Lung microvascular endothelial cell (primary cell): ENCODE measurements at places on chromosomes 12 and 14.

DNA sequence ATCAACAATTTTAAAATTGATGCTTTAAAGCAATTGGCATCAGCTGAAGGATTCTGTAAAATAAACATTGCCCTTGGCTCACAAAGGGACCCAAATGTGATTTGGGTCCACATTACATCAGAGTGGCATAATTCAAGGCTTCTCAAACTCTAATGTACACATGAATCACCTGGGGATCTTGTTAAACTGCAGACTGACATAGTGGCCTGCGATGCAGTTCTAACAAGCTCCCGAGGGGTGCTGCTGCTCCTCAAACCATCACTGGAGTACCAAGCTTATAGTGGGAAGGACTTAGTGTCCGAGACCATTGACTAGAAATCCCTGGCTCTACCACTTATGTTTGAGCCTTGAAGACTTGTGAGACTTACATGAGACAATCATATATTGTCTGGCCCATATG is 31.8 kb upstream of the DNM1L start:
- DNase-seq = no peak

DNA sequence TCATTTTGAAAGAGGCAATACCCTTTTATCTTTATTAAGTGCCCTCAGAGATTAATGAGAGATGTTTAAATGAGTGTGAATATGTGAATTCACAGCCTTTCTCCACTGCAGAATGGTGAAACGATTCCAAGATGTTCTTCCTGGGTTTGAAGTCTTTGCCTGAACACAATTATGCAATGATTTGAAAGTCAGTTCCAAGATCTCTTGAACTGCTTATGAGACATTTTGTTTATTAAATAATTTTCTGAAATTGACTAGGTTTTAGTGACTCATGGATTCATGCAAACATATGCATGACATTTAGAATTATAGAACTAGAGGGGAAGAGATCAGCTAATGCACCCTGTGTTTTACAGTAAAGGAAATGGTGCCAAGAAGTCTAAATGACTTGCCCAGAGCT is 118.1 kb upstream of the SLC38A2 start:
- no peak for DNase-seq

GRCh38 chr14:22977684-22978486 is 4.5 kb downstream of the AJUBA start:
- DNase-seq = peak; percentile 46

- DNase-seq = no peak
Observed at GRCh38 chr12:132386926-132387497, 57.6 kb upstream of the GALNT9 start.

- no peak for DNase-seq
Observed at GRCh38 chr14:55361190-55361589, 50.4 kb downstream of the ATG14 start.

- DNase-seq = no peak
Observed at GRCh38 chr14:75675265-75675960, 14.4 kb downstream of the TTLL5 start.

DNA sequence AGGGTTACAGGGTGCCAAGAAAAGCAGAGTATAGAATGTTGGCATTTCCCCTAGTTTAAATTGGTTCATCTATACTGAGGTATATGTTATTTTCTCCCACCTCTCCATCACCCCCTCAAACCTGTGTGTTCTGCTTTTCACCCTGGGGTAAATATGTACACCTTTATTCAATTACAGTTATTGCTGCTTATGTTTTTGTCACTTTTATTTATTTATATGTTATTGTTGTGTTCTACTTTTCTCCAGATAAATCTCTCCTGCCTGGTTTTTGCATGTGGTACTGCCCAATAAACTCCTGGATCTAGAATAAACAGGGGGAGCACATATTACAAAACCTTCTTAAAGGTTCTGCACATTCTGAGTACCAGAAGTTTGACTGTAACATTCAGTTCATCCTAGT is 122.1 kb upstream of the NPAS3 start:
- no peak for DNase-seq

GRCh38 chr14:51294951-51295525 is 55.0 kb downstream of the TMX1 start:
- DNase-seq = peak; percentile 60

GRCh38 chr12:123891011-123891410 is 81.6 kb downstream of the CCDC92 start:
- DNase-seq = no peak

DNA sequence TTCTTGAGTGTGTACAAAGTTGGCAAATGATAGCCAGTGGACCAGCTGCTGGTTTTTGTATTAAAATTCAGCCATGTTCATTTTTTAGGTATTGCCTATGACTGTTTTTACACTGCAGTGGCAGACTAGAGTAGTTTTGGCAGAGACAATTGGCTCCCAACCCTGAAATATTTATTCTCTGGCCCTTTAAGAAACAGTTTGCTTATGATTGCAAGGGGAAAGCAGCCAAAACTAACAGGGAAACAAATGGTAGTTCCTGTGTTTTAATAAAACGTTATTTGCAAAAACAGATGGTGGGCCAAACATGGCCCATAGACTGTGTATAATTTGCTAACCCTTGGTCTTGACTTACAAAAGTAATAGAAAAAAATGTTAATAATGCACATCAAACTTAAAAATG is 110.2 kb downstream of the ALX1 start:
- DNase-seq = peak; percentile 70

- DNase-seq = no peak
Observed at GRCh38 chr14:77763978-77764377, 3.0 kb upstream of the SNW1 start.

GRCh38 chr12:44716711-44717110 is 159.4 kb downstream of the NELL2 start:
- DNase-seq = no peak

DNA sequence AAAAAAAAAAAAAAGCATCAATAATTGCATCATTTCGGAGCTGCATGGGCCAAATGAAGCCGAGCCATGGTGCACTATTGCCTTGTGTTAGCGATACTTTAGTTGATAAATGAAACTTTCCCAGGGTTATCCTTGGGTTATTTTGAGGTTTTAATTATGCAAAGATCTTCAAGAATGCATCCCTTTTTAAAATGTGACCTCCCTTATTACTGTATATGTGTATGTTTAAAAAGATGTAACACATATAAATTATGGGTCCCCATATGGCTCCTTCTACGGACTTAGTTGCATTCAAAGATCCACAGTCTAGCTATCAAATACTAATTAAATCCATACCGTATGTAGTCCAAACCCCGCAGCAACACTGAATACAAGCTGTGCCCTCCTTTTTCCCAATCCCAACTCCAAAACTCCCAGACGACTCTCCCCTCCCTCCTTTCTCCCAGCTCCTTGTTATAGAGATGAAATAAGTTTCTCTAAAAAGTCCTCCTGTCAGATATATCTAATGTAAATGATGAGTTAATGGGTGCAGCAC is 129.3 kb upstream of the MAP1LC3B2 start:
- DNase-seq = no peak

GRCh38 chr12:69027411-69027881 is 94.5 kb upstream of the CPM start:
- peak; percentile 69 for DNase-seq

- peak; percentile 16 for DNase-seq
Observed at GRCh38 chr12:104653730-104654664, 197.2 kb downstream of the CHST11 start.

DNA sequence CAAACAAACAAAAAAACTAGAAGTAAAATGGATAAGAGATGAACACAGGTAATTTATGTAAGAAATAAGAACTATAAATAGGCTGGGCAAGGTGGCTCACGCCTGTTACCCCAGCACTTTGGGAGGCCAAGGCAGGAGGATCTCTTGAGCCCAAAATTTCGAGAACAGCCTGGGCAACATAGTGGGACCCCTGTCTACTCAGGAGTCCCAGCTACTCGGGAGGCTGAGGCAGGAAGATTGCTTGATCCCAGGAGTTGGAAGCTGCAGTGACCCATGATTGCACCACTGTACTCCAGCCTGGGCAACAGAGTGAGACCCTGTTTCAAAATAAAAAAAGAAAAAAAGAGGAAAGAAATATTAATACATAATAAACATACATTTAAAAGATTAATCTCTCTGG is 22.7 kb upstream of the ABCD4 start:
- no peak for DNase-seq

DNA sequence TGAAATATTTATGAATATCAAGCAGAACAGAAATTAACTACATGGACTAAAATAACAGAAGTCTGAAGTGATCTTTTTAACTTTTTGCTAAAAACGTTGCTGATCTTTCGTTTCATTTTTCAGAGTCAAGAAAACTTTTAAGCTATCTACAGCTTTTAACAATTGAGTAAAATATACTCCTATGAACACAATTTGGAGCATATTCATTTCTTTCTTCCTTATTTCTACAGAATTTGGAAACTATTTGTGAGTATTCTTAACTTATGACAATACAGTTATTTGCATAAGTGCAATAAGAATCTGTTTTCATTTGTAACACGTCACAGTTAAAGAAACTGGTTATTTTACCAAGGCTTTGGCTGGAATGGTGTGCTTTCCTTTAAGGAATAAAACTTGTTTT is 21.0 kb upstream of the B4GALNT1 start:
- no peak for DNase-seq

GRCh38 chr12:68896881-68897540 is 36.0 kb downstream of the CPM start:
- no peak for DNase-seq

- DNase-seq = no peak
Observed at GRCh38 chr12:132493482-132494178, 3.7 kb downstream of the FBRSL1 start.

GRCh38 chr12:62914443-62915203 is 20.3 kb downstream of the PPM1H start:
- no peak for DNase-seq

- no peak for DNase-seq
Observed at GRCh38 chr12:19388131-19388549, 51.2 kb upstream of the AEBP2 start.

GRCh38 chr14:60777856-60778578 is 43.5 kb downstream of the MNAT1 start:
- peak; percentile 59 for DNase-seq

DNA sequence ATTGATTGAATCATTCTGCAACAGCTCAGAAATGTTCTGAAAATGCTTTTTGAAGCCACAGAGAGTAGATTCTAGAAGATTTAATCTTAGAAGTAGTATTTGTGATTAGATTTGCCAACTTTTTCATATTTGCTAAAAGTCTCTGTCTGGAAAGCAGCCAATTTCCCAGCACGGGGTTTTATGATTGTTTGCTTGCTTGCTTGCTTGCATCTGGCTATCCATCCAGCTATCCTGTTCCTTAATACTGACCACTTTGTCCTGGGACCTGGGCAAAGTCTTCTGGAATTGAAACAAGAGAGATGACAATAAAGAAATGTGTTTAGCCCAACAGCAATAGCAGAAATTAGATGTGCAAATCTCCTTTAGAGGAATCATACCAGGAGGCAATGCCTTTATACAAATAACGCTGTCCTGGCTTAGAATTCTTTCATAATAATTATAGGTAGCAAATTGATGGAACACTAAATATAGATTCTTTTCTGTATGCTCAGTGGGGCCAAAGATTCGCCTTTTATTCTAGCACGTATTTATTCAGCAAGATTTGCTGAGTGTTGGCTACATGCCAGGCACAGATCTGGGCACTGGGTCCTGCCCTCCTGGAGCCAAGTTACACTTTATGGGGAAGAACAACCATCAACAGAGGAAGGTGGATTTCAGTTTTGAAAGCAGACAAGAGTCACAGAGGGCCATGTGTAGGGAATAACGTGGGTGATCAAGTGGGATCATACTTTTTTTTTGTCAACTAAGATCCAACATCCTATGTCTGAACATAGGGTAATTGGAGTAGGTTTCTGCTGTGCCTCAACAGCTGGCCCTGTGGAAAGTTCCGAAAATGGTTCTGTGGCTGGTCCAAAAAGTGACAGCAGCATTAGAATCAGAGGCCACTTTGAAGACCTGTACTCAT is 25.3 kb downstream of the MYBPC1 start:
- peak; percentile 5 for DNase-seq

DNA sequence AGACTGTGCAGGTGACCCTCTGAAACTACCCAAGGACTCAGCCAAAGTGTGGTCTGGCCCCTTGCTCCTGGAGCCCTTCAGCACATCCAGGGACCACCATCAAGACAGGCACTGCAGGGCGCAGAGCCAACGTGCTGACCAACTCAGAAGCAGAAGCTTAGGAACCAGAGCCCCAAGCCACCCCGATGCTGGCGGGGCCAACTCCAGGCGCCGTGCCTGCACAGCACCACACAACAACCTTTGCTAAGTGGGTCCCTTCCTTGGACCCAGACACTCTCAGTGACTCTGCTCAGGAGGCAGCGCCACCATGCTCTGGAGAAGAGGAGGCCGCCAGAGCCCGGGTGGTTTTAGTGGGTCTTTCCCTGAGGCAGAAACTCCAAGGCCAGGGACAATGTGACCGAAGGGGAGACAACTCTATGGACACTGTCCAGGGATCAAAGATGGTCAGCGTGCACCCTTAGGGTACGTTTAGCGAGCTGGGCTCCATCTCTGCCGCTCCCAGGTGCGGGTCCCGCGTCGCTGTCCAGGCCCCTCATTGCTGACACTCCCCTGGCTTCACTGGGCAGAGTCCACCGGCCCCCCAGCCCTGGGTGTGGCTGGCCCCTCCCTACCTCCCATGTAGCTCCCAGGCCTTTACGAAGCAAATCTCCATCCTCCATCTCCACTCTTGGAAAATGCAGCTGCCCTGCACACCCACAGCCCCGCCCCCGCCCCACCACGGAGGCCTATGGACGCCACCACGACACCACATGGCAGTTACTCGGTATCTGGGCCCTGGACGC is 16.1 kb downstream of the CHGA start:
- DNase-seq = no peak
